Esophagus squamous epithelium (tissue), 5 donors: ENCODE measurements at places on chromosomes 11 and 22.

GRCh38 chr11:116384407-116384806 lies 388.4 kb downstream of the BUD13 start:
- no peak for DNase-seq

DNA sequence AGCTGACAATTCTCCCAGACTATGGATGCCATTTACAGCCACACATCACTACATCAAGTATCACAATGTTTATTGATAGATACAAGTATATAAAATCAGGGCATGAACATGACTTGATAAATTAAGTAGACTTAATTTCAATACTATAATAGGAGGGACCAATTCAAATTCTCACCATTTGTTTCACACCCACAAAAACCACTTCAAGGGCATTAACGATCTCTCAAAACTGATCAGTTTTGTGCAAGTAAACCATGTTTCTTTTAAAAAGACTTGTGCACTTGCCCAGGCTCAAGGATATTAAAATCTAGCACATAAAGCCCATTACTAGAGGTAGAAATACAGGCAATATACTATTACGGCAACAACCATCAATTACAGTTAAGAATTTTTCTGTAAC lies 11.7 kb downstream of the EIF4G2 start:
- DNase-seq, result no peak

GRCh38 chr22:29072979-29073617 lies at the start of gene KREMEN1:
Gene KREMEN1 (plus strand): TSS chr22:29073035. CDS start chr22:29073131, 96 bp downstream.
- DNase-seq, result no peak

- DNase-seq, result no peak
These were observed 501 bp downstream of the CD151 start for GRCh38 chr11:833114-833791.

DNA sequence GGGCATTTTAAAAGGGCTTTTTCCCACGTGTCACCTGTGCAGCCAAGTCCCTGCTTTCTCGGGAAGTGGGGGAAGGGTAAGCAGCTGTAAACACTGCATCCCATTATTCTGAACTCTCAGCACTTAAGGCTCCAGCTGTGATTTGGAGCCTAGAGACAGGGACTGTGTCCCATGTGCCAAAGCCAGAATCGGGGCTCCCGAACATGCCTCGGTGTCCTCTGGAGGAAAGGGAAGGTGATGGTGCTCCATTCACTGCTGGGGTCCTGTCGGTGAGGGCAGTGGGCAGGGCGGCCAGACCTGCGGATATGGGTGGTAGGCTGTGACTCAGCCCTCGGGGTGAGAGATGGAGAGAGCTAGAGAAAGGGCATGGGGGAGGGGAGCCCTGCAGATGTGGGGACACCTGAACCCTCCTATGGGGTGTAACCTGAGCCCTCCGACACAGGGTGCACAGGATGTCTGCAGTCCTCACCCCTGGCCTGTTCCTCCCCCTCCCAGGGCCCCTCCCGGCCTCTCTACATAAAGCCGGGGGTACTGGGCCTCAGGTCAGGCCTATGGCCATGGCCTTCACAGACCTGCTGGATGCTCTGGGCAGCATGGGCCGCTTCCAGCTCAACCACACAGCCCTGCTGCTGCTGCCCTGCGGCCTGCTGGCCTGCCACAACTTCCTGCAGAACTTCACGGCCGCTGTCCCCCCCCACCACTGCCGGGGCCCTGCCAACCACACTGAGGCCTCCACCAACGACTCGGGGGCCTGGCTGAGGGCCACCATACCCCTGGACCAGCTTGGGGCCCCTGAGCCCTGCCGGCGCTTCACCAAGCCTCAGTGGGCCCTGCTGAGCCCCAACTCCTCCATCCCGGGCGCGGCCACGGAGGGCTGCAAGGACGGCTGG lies 31.8 kb downstream of the CAPN1 start:
- DNase-seq, result no peak

GRCh38 chr11:115455613-115456012 lies 48.6 kb downstream of the CADM1 start:
- DNase-seq, result no peak

GRCh38 chr11:96052921-96053651 lies 129.2 kb upstream of the MTMR2 start:
- DNase-seq, result no peak

GRCh38 chr11:9169595-9170295 lies 78.3 kb upstream of the SCUBE2 start:
- DNase-seq, result no peak

DNA sequence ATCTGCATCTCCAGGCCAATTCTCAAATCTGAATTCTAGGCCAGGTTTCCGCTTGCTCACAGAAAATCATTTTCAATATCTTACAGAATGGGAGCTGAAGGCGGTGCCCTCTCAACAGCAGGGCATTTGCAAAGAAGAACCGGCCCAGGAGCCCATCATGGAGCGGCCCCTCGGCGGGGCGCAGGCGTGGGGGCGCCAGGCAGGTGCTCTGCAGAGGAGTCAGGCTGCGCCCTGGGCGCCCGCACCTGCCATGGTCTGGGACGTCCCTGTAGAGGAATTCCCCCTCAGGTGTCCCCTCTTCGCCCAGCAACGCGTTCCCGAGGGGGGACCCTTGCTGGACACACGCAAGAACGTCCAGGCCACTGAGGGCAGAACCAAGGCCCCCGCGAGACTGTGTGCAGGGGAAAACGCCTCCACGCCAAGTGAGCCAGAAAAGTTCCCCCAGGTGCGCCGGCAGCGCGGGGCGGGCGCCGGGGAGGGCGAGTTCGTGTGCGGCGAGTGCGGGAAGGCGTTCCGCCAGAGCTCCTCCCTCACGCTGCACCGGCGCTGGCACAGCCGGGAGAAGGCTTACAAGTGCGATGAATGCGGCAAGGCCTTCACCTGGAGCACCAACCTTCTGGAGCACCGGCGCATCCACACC lies 11.5 kb downstream of the ZNF74 start:
- no peak for DNase-seq

GRCh38 chr11:35031867-35032266 lies 107.1 kb upstream of the CD44 start:
- no peak for DNase-seq

- no peak for DNase-seq
These were observed 27.6 kb downstream of the SLC35F2 start for GRCh38 chr11:107830915-107831540.

GRCh38 chr22:26981541-26981940 lies 324.2 kb downstream of the MIAT start:
- no peak for DNase-seq

DNA sequence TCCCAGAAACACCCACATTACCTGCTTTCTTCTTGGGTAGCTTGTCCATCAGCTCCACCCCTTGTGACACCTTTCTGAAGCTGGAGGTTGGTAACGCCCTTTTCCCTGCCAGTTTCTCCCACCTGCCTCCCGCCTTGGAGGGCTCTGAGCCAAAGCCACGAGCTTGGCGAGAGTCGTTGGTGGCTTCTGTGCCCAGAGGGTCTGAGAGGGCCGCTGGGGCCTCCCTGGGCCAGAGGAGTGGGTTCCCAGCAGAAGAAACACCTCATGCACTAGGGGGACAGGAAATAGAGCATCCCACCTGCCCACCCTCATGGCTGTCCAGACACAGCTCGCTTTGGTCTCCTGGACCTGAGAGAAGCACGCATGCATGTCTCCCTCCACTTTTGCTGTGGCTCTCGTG lies 37.9 kb downstream of the B3GAT1 start:
- no peak for DNase-seq

- no peak for DNase-seq
These were observed 17.6 kb upstream of the LIN7C start for GRCh38 chr11:27524155-27524554.

DNA sequence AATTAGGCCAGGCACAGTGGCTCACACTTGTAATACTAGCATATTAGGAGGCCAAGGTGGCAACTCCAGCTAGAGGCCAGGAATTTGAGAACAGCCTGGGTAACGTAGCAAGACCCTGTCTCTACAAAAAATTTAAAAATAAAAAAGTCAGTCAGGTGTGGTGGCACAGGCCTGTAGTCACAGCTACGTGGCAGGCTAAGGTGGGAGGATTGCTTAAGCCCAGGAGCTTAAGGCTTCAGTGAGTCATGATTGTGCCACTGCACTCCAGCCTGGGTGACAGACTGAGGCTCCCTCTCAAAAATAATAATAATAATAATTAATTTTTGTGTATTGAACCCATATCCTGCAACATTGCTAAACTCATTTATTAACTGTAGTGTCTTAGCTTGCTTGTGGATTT lies 15.3 kb upstream of the TRIM29 start:
- no peak for DNase-seq

DNA sequence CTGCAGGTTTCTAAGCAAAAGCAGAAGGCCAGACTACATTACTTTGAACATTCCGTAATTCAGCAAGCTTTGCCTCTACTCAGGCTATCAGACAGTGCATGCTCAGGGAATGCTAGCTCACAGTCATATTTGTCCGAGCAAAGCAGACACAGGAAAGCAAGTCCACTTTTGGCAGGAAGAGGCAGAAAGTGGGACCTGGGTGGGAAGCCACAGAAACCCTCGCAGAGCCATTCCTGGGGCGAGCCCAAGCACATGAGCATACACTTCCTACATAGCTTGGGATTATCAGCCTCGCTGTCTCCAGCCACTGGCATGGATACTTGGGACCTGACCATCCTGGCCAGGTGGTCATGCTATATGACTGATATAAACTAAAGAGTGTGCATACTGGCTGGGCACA lies 113.3 kb downstream of the TRIM29 start:
- DNase-seq, result no peak

- DNase-seq, result no peak
These were observed 27.2 kb downstream of the SIK2 start for GRCh38 chr11:111629499-111629898.

DNA sequence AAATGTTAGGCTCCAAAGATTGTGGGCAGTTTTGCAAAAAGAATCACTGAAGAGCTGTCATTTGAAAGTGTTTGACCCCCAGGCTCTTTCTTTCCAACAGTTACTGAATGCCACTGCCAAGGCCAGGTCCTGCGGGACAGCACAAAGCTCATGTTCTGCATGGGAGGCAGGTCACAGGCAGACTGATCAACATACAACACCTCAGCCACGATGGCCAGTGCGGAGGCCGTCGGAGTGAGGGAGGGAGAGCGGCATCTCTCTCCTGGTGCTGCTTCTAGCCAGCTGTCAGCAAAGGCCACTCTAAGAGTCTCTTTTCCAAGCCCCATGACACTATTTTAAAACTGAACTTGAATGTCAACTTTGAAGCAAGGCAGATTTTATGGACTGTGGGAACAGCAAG lies 49.9 kb downstream of the ARFGAP3 start:
- DNase-seq, result no peak

GRCh38 chr11:66368484-66368883 lies 3.1 kb downstream of the SLC29A2 start:
- no peak for DNase-seq

- DNase-seq, result no peak
These were observed 64.3 kb downstream of the WNT11 start for GRCh38 chr11:76141901-76142588.

DNA sequence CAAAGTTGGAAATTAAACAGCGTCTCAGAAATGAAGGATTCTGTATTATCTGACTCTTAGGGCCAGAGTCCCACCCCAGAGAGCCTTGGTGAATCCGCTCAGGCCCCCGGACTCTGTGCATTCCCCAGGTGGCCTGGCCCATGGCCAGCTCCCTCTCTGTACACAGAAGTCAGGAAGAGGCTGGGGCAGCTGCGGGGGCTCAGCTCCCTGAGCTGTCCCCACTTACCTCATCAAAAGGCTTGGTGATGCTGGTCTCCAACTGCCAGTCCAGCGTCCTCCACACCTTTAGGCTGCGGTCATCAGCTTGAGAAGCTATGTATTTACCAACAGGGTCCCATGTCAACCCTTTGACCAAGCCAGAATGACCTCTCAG lies 35.0 kb downstream of the HIRA start:
- DNase-seq, result no peak

GRCh38 chr11:128254941-128255340 lies 332.4 kb downstream of the ETS1 start:
- DNase-seq, result no peak

DNA sequence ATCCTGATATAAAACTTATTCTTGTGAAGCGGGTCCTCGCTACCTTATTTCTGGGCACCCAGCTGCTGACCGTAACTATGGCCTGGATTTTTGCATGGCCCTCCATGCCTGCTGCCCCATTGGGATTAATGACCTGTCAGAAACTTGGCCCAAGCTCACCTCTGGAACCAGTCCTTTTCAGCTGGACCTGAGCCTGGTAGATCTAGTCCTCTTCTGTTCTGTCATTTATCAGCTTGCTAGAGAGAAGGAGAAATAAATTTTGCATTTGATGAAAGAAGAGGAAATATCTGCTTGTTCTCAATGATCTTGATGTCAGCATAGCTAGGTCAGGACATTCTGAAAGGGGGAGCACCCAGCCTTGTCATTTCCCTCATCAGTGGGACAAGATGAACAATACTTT lies 387.8 kb upstream of the LARGE1 start:
- DNase-seq, result no peak

DNA sequence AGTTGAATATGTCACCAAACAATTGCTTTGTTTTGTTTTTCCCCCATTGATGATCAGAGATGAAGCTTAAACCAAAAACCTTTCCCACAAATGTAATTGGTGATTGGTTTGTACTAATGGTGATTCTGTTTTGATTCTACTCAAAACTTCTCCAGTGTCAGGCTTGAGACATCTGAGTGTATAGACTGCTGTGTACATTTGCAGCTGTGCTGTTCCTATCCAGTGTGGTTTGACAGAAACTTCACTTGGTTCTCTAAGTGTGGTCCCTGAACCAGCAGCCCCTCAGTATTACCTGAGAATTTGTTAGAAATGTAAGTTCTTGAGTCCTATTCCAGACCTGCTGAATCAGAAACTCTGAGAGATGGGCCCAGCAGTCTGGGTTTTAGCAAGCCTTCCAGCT lies 84.8 kb downstream of the PPP6R3 start:
- no peak for DNase-seq

DNA sequence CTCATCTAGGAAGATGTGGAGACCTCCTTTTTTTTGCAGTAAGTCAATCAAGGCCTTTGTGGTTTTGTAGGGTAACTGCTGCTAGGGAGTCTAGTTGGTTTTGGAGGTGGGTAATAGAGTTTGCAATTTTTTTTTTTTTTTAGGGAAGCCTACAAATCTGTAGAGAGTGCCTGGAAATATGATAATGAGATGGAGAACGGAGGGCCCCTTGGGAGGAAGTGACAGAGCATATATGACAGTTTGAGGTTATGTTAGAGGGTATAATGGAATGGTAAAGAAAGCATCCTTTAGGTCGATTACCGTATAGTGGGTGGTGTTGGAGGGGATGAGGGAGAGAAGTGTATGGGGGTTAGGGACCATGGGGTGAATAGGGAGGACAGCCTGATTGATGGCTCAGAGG lies 98.3 kb downstream of the ELP4 start:
- DNase-seq, result no peak

GRCh38 chr11:124793466-124794278 lies 6.5 kb downstream of the MSANTD2 start:
- DNase-seq, result no peak

GRCh38 chr11:65786008-65786785 lies 666 bp upstream of the OVOL1 start:
- no peak for DNase-seq

DNA sequence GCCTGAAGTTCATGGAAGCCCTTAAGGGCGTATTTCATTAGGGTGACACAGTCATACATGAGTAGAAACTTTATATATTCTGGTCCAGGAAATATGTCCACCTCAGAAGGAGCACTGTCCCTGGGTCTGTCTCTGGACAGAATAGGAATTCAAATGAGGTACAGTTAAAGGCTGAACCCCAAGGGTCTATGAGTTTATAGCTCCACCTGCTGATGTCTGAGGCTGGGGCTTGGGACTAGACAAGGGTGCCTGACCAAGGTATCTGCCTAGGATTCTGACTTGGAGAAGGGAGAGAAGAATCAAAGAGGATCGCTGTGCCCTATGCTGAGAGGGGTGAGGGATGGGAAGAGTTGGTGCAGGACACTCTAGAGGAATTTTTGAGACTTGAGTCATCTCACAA lies 14.9 kb downstream of the HEPHL1 start:
- DNase-seq, result no peak

- no peak for DNase-seq
These were observed at the start of gene CDC42EP1 for GRCh38 chr22:37559901-37560607. Gene CDC42EP1 (plus strand): TSS chr22:37560480. CDS start chr22:37566350, 5,870 bp downstream.
